ENCODE measurements at places on chromosomes 11 and 22. TPM values are rescaled to one million over a fixed set of nuclear protein-coding genes. Genes with fewer than 3 reads are reported as not detected.
A peak's percentile ranks its signal among the peaks of the same experiment; 100 is the strongest.

- no peak for DNase-seq
Measured at GRCh38 chr11:20672575-20672974, 3.2 kb downstream of the NELL1 start.

- no peak for DNase-seq
Measured at GRCh38 chr11:41005986-41006385, 453.5 kb downstream of the LRRC4C start.

- DNase-seq, result peak; percentile 10
Measured at GRCh38 chr22:49965091-49966040, 4.8 kb downstream of the PIM3 start.

- no peak for DNase-seq
Measured at GRCh38 chr11:118980191-118980881, 8.8 kb downstream of the FOXR1 start.

GRCh38 chr22:27247701-27248434 lies 553.7 kb downstream of the MN1 start:
- DNase-seq, result no peak

XKR3 gene
- not detected for total RNA-seq

TEX12 gene
- total RNA-seq, result not detected
